ENCODE measurements at places on chromosomes 3 and 15.

GRCh38 chr3:170419557-170420087 is 954 bp downstream of the CLDN11 start:
- no peak for DNase-seq

- DNase-seq, result no peak
These were observed 19.5 kb upstream of the PIK3CB start for GRCh38 chr3:138854204-138854603.

DNA sequence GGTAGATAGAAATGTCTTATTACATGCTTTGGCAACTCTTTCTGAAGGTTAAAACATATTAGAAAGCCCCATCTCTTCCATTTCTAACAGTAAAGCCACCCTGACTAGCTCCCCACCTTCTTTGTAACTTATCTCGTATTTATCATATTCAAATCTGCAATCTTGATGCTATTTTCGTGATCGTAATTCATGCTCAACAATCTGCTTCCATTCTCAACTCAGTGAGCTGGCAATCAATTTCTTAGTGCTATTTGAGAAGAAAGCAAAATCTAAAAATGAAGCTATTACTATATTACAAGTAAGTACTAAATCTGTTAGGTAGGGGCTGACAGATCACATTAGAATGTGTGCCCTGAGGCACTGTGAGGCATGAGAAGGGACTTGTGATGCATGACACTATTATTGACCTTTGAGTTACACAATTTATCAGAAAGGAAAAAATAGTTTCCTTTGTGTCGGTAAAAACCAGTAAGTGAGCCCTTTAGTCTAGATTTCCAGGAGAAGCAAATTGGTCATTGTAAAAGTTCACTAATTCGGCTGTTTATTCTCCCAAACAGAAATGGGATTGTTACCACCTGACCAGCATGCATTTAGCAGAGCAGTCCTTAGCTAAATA is 379.7 kb upstream of the CNTN6 start:
- no peak for DNase-seq

DNA sequence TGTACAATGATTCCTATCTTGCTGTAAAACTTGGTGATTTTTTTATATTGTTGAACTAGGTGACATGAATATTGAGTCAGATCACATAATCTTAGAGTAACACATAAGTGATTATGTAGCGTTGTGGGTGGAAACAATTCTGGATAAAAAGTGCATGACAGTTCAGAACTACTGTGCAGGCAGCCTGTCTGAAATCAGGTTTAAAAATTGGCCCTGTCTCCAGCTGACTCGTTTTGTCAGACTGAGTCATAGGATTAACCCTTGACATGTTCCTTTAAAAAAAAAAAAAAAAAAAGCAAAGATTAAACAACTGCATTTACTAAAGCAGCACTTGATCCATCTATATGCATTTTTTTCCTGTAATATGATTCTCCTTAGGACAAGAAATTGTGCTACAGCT is 160.0 kb upstream of the CGNL1 start:
- no peak for DNase-seq

- no peak for DNase-seq
These were observed 122.0 kb downstream of the WDR76 start for GRCh38 chr15:43948691-43949325.

DNA sequence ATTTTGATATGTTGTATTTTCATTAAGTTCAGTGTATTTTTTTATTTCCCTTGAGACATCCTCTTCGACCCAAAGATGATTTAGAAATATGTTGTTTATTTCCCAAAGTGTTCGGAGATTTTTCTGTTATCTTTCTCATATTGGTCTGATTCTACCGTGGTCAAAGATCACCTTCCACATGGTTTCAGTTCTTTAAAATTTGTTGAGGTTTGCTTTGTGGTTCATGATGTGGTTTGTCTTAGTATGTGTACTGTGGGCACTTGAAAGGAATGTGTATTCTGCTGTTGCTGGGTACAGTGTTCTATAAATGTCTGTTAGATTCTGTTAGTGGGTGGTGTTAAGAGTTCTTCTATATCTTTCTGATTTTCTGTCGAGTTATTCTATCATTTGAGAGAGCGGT is 103.4 kb upstream of the FHIT start:
- DNase-seq, result no peak

DNA sequence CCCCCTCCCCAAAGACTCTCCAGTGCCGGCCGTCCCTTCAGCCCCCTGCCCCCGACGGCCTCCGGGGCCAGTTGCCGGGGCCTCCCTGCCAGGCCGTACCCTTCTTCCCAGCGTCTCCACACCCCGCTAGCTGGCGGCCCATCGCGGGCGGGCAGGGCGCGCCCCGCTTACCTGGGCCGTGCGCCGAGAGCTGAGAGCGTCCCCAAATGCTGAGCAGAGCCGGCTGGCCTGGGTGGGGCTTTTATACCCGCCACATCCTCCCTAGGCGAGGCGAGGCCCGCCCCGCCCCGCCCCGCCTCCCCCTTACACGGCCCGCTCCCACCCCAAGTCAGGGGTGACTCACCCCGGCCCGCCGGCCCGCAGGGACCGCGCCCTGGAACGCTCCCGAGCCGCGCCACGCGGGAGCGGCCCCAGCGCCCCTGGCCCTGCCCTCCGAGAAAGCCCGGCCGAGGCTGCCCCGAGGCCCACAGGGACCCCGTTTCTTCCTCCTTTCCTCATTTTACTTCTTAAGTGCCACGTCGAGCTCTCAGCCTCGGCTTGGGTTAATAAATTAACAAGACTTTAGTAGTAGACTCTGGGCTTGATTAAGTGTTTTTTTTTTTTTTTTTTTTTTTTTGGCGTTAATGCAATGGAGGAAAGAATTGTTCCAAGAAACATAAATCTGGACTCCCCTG is at the start of gene ANXA2:
TSS of gene ANXA2 (minus strand) at position 215 of the 674 bp plus-strand sequence. CDS start 11,911 bp downstream, outside the sequence.
- peak; percentile 89 for DNase-seq

- DNase-seq, result no peak
These were observed 33.2 kb downstream of the SCG5 start for GRCh38 chr15:32674681-32675080.

DNA sequence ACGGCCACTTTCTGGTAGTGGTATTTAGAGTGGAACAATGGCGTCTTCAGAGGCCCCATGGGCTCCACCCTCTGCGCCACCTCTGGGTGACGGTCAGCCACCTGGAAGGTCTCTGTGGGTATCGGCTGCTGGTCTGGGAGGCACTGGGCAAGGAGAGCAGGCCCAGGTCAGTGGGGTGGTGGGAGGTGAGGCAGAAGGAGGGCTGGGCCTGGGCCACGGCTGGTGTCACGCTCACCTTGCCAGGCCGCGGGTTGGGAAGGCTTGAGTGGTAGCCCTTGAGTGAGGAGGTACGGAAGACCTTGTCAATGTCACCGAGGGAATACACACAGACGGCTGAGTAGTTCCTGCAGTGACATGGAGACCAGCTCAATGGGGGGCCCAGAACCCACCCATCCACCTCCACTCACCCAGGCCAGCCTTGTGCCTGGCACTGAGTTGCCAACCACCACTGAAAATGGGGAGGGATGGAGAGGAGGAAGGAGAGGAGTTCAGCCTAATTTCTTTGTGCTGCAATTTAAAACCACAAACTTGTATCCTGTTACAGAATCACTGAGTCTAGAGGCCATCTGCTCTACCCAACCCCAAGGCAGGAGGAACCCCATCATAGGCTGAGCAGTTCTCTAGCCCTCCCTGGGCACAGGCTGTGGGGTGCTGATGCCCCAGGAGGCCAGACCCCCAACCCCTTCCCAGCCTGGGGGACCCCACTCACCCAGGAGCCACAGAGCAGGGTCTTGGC is 19.0 kb downstream of the SEMA7A start:
- DNase-seq, result no peak

DNA sequence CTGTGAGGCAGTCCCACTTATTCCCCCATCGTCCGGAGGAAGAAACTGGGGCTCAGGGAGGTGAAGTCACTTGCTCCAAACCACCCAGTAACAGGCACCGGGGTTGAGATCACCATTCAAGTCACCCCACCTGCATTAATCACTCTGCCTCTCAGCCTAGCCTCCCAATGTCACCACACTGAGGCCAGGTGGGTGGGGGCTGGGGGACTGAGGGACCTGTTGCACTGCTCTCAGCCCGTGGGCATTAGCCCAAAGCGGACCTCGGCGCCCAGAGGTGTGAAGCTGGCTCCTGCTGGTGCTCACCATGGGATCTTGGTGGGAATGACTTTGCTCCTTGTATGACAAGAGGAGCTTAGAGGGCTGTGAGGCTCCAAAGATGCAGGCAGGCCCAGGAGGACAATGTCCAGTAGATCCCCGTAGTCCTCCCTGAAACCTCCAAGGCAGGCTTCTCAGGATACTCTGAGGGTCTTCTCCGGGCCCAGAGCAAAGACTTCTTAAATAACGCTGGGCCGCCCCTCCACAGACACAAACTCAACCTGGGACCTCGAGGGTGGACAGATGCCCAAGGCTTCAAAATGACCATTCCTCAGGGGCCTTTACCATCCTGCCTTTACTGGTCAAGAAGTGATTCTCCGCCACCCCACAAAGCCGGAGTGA is 1.7 kb downstream of the NT5DC2 start:
- DNase-seq, result no peak

DNA sequence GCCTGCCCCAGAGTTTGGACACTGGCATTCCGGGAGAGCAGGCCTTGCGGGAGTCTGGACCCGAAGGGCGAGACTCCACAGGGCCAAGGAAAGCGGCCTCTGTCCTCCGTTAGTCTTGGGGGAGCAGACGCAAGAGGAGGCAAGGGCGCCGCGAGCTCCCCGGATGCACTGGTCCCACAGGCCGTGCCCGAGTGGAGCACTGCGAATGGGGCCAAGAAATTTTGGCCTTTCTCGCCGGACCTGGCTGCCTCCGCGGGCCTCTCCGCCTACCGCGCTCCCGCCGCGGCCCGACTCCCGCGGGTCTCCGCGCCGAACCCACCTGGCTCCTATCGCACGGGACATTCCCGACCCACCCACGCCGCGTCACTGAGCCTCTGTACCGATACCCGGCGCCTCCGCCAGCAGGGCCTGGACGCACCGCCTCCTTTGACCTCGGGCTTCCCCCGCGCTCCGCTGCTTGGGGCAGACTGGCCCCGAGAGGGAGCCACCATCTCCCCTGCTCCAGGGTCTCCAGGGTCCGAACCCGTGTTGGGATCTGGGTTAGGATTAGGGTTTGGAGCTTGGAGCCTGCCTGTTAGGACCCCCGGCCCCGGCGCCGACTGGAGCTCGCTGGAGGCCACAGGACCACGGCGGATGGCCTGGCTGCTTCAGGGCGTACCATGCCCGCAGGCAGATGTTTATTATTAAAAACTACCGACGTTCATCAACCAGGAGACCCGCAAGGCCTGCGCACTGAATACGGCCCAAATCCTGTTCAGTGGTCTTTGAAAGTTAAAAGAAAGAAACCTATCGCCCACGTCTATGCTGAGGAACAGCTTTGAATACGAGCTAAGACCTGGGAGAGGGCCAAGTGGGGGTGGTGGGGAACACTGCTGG is 11.7 kb downstream of the SHOX2 start:
- no peak for DNase-seq

DNA sequence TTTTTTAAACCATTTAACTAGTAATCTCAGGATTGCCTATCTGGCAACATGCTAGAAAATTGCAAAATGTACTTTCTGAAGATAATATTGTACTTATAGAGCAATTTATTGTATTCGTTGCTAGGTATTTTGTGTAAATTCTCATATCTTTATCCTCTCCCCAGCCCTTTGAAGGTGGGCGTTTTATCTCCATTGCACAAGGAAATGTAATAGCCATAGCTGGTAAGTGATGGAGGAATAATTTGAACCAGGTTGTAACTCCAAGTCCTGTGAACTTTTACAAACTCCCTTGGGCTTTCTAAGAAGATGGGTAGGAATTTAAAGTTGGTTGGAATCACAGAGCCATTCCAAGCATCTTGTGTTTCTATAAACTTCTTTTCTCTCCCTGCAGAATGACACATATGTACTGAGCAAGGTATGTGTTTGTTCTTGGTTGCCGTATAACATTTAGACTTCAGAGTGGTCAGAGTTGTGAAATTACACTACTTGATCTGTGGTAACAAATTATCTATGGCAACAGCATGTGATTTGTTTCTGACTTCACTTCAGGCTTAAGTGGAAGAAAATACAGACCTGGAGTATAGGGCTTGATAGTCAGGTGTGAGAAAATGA is 170.9 kb downstream of the AKAP13 start:
- DNase-seq, result no peak

DNA sequence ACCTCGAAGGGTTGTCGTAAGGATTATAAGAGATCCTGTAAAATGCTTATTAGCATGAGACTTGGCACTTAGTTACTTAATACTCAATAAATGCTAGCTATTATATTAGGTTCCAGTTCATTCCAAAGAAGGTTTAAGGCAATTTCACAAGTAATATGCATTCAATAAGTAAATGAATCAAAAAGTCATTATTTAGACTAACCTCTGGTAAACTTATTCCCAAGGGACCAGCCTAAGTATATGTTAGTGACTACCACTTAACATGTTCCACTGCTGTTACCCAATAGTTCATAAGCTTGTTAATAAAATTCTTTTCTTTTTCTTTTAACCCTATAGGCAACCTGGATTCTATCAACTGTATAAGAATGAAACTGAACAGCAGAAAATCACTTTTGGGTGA is 5.1 kb downstream of the PDCD10 start:
- DNase-seq, result no peak

DNA sequence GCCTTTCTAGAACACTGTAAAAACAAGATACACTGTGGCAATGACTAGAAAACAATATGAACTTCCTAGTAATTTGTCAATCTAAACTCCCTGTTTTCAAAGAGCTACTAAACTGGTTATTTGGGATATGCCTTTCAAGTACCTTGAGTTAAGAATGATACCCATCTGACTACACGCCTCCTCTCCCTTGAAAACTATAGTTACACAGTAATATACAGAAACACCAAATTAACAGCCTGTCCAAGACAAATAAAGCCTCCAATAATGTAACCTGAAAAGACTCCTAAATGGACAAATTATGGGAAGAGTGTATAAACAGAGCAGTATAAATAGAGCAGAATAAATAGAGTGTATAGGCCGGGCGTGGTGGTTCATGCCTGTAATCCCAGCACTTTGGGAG is 70.1 kb downstream of the SMARCC1 start:
- no peak for DNase-seq

DNA sequence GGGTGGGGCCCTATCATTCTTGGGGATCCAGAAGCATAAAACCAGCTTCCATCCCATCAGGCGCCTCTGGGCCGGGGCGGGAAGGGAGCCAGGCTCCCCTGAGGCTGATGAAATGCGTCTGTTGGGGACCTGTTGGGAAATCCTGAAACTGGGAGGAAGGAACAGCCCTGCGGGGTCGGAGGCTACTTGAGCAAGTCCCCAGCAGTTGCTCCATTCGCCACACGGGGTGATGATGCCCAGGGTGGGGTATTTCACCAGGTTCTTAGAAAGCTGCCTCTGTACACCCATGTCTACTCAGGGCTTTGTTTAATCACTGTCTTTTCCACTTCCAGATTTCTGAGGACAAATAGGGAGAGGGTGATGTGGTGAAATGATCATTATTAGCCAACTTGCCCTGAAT is 25.4 kb upstream of the TSEN2 start:
- no peak for DNase-seq
